Fibroblast of skin of right quadriceps (primary cell): ENCODE measurements at places on chromosomes 11 and 22.

- DNase-seq = no peak
These were observed 274.9 kb upstream of the MPPED2 start for GRCh38 chr11:30861064-30861463.

DNA sequence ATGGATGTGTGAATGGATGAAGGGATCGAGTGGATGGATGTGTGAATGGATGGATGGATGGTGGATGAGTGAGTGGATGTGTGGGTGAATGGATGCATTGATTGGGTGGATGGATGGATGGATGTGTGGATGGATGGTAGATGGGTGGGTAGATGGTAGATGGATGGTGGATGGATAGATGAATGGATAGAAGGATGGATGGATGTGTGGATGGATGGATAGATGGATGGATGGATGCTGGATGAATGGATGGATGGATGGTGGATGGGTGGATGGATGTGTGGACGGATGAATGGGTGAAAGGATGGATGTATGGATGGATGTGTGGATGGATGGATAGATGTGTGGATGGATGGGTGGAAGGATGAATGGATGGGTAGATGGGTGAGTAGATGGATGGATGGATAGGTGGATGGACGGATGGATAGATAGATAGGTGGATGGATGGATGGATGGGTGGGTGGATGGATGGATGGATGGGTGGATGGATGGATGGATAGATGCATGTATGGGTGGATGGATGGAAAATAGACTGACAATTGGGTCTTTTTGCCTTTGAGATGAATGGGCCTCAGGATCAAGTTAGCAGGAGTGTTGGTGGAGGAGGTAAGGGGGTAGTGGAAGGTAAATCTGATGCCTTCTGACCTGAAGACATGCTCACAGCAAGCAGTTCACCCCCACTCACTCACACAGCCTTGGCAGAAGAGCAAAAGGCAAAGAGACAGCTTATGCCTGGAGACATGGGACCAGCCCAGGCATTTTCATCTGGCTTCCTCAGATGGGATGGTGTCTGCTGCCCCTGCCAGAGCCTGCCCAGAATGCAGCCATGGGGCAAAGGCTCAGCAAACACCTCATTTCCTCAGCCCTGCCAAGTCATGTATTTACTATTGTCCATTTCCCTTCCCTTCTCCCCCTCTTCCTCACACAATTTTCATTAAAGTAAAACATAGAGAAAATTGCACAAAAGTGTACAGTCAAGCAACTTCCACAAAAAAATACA, 8.0 kb upstream of the FADD start:
- DNase-seq = no peak

DNA sequence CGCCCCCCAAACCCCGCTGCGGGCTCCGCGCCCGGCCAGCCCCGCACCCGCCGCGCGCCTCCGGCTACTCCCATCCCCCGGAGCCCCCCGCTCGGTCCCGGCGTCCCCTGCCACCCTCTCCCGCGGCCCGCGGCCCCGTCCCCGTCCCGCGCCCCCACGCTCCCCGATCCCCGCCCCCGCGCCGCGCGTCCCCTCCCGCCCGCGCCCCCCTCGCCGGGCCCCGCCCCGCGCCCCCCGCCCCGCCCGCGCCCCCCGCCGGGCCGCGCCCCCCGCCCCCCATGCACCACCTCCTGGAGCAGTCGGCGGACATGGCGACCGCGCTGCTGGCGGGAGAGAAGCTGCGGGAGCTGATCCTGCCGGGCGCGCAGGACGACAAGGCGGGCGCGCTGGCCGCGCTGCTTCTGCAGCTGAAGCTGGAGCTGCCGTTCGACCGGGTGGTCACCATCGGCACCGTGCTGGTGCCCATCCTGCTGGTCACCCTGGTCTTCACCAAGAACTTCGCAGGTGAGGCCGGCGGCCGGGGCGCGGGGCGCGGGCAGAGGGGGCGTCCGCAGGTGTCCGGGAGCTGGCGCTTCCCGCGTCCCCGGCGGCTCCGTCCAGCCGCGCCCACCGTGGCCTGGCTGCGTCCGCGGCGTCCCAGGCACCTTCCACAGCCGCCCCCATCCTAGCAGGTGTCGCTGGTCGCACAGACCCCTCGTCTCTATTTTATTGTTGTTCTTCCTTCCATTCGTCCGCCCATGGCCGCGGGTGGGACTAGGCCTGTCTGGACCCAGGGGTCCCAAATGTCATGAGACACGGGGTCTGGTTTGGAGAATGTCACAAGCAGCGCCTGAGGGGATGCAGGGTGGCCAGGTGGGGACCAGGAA, at the start of gene PANX2:
PANX2 (plus strand) TSS at position 279 of the 866 bp plus-strand sequence; CDS start at position 279, 0 bp downstream.
- no peak for DNase-seq

- no peak for DNase-seq
These were observed 25.5 kb upstream of the CD82 start for GRCh38 chr11:44539971-44540370.

DNA sequence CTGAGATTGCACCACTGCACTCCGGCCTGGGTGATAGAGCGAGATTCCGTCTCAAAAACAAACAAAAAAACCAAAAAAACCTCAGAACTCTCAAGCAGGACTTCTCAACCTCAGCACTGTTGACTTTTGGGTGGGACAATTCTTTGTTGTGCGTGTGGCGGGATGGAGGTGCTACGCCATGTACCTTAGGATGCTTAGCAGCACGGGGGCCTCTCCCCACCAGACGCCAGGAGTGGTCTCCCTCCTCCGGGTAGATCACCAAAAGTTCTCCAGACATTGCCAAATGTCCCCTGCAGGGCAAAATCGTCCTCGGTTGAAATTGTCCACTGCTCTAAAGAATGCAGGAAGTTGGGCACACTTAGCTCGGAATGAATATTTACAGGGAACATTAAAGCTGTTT, 26.9 kb upstream of the ATXN10 start:
- no peak for DNase-seq

DNA sequence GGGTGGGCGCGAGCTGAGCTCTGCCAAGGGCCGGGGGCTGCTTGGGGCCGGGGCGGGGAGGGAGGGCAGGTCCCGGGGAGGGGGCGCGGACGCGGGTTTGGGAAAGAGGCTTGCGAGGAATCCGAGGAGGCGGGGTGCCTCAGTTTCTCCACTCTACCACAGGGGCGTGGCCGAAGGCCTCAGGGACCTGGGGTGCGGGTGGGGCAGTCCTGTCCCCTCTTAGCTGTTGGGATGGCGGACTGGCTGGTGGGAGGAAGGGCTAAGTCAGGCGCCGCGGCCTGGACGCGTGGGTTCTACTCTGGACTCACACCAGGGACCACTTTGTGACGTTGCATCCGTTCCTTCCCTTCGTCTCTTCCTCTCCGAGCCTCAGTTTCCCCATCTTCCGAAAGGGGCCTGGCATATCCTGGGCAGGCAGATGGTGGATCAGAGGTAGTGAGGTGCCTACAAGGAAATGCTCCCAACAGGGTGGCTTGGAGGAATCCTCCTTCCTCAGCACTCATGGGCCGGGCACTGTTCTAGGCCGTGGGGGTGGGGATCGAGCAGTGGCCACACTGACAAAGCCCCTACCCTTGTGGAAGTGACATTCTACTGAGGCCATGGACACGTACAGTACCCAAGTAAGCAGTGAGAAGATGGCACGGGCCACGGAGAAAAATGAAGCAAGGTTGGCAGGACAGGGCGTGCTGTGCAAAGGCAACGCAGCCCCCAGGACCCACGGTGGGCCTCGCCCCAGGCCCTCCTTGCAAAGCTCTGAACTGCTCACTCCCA, 13.2 kb downstream of the IGLL1 start:
- DNase-seq = no peak

GRCh38 chr11:77734890-77735289, 85.6 kb downstream of the RSF1 start:
- DNase-seq = no peak

DNA sequence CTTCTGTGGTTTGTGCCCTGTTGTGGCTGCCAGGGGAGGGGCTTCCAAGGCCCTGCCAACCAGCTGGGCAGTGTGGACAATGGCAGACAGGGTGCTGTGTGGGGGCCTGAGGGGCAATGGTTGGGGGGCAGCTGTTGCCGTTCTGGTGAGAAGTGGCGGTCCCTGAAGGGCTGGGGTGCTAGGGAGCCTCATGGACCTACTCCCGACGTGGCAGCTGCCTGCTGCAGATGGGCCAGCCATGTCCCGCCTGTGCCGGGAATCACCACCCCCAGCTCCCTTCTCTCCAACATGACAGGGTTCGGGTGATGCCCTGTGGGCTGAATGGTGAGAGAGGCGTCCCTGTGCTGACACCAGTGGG, 74.2 kb downstream of the KCNQ1 start:
- no peak for DNase-seq

GRCh38 chr11:89015614-89016013, 50.2 kb downstream of the GRM5 start:
- DNase-seq = no peak

DNA sequence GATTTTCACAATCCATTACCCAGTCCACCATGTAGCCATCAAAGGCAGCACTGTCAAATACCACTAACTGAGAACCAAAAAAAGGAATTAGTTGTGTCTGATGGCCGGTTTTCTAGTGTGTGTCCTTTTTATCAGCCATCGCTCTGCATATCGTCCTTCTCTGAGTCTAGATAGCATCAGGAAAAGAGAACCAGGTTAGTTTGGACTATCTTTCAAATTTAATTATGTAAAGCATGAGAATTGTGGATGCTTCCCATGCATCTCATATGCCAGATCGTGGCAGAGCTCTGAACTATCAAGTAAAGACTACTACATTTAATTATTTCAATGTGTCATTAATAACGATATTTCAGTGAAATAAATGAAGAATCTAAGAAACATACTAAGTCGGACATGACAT, 691.9 kb downstream of the FAM181B start:
- DNase-seq = no peak

GRCh38 chr22:40668611-40669411, 10.5 kb upstream of the MCHR1 start:
- DNase-seq = peak; percentile 83

GRCh38 chr22:26550498-26551033, 38.3 kb upstream of the TFIP11 start:
- peak; percentile 79 for DNase-seq
